SJCRH30 (cell line): ENCODE measurements at places on chromosomes 16 and 17. TPM values are rescaled to one million over a fixed set of nuclear protein-coding genes. Genes with fewer than 3 reads are reported as not detected.

- no peak overlapping the region for H3K4me3 ChIP-seq
- H3K4me1 ChIP-seq: no peaks in the 10 kb centered on the region
- H3K27me3 ChIP-seq: no peaks in the 10 kb centered on the region
- DNase-seq: no peak
Observed at GRCh38 chr16:2711370-2712062, 8.5 kb downstream of the PRSS27 start.

- H3K27me3 ChIP-seq: no peaks in the 10 kb centered on the region
- no peaks in the 10 kb centered on the region for H3K36me3 ChIP-seq
- H3K27ac ChIP-seq: no peak overlapping the region
Observed at GRCh38 chr16:11140098-11140375, 116.0 kb downstream of the SOCS1 start.

DNA sequence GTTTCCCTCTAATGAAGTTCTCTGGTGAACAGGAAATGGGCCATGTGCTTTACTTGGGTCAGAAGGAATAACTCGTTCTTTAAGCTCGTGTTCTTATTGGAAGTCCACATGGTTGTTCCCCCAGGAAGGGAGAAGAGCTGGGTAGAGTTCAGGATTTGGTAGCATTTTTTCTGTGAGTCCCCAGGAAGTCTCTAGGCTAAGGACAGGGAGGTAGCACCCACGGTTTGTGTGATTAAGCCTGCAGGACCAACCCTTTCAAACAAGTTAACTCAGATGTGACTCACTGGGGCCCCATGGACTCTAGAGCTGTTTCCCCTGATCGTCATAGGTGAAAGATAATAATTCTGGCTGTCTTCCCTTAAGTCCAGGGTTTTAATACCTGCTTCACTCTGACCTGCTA is 16.4 kb downstream of the SAP30BP start:
- DNase-seq: no peak
- H3K4me3 ChIP-seq: no peak overlapping the region
- no peak overlapping the region for H3K27ac ChIP-seq
- H3K4me1 ChIP-seq: no peaks in the 10 kb centered on the region
- peaks cover 21% of the 10 kb centered on the region for H3K36me3 ChIP-seq
- H3K27me3 ChIP-seq: no peaks in the 10 kb centered on the region

DNA sequence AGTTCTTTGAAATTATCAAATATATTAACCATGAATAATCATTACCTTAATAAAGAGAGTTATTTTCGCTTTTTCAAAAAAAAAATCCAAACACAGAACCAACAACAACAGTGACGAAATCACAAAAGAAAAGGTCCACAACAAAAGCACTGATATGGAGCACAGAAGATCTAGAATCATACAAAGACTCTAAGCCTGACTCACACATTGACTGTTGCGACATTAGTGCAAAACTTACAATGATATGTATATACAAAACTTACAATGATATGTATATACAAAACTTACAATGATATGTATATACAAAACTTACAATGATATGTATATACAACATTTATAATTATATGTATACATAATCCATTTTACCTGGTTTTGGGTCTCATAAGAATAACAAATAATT is 117.7 kb downstream of the USP22 start:
- peaks cover 7% of the 10 kb centered on the region for H3K4me1 ChIP-seq
- H3K27me3 ChIP-seq: peaks cover 13% of the 10 kb centered on the region; the same call in 1 of the 2 replicates
- H3K4me3 ChIP-seq: no peak overlapping the region
- H3K27ac ChIP-seq: no peak overlapping the region
- DNase-seq: no peak

GRCh38 chr16:85448557-85449190 is 164.4 kb upstream of the GSE1 start:
- peak overlapping the region; percentile 94 for H3K27ac ChIP-seq
- peak; percentile 88 for DNase-seq
- no peak overlapping the region for H3K4me3 ChIP-seq
- no peaks in the 10 kb centered on the region for H3K27me3 ChIP-seq

GRCh38 chr16:51641191-51641765 is 490.2 kb upstream of the SALL1 start:
- no peak overlapping the region for H3K27ac ChIP-seq
- DNase-seq: no peak
- no peaks in the 10 kb centered on the region for H3K36me3 ChIP-seq
- H3K27me3 ChIP-seq: no peaks in the 10 kb centered on the region; the same call in 1 of the 2 replicates
- no peak overlapping the region for H3K4me3 ChIP-seq

DNA sequence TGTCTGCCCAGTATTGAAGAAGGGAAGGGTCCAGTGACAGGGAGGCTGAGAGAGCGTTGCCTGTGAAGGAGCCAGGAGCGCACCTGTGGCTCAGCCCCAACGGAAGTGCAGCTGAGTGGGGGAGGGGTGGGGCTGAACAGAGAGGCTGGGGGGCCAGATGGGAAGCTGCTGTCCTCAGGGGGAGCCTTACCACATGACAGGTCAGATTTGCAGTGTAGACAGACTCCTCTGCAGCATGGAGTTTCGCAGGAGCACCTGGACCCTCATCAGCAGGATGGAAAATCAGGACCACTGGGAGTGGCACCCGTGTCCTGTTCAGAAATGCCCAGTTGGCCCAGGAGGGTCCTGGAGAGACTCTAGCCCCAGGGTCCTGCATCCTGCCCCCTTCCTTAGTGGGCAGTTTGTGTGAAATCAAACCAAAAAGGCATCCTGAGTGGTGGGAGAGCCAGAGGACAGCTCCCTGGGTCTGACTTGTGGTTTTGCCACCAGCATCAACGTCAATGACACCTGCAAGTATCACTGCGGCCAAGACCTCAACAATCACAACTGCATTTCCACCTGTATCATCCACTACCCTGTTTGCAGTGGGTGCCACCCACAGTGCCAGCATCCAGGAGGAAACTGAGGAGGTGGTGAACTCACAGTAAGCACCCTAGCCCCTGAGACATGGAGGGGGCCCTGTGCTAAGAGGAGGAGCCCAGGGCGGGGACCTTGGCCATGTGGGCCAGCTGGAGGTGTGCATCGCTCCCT is 7.8 kb downstream of the CD300A start:
- H3K4me1 ChIP-seq: no peaks in the 10 kb centered on the region
- H3K36me3 ChIP-seq: no peaks in the 10 kb centered on the region
- DNase-seq: no peak
- H3K27ac ChIP-seq: no peak overlapping the region
- H3K4me3 ChIP-seq: no peak overlapping the region

- H3K4me3 ChIP-seq: no peak overlapping the region
- peaks cover 6% of the 10 kb centered on the region; the same call in 1 of the 2 replicates for H3K4me1 ChIP-seq
- H3K36me3 ChIP-seq: peaks cover 60% of the 10 kb centered on the region
- H3K27me3 ChIP-seq: no peaks in the 10 kb centered on the region
- H3K27ac ChIP-seq: no peak overlapping the region
Observed at GRCh38 chr17:78174870-78175642, 6.7 kb downstream of the SYNGR2 start.

- H3K27ac ChIP-seq: no peak overlapping the region
- no peaks in the 10 kb centered on the region for H3K36me3 ChIP-seq
- no peak for DNase-seq
Observed at GRCh38 chr16:55389426-55390073, 65.5 kb downstream of the IRX6 start.

The NECAB2 gene
- 0.08 and 0.10 TPM in 2 replicates for total RNA-seq

The CDT1 gene
- total RNA-seq: 24.3 and 27.2 TPM in 2 replicates

The PHKG2 gene
- total RNA-seq: 26.3 and 26.4 TPM in 2 replicates

The CCL13 gene
- total RNA-seq: not detected in 2 replicates

The NPIPA8 gene
- total RNA-seq: 8.8 and 12.3 TPM in 2 replicates

The CDH3 gene
- total RNA-seq: 12.0 and 13.3 TPM in 2 replicates
